GM04504 (cell line): ENCODE measurements at places on chromosomes 13 and 19.

DNA sequence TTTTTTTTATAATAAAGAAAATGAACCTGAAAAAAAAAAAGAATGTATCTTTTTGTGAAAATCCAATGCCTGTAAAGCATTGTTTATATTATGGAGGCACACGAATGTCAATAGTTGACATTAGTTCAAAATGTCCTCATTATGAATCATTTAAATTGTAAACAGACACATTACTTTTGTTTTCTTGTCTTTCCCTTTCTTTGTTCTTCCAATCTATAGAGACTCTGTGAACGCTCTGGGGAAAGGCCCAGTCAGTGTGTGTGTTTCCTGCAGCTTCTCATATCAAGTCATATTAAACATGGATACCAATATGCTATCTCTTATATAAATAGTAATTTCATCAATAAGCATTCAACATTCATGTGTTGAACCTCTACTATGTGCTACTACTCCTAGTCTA is 193.1 kb downstream of the KCTD12 start:
- DNase-seq, result no peak

DNA sequence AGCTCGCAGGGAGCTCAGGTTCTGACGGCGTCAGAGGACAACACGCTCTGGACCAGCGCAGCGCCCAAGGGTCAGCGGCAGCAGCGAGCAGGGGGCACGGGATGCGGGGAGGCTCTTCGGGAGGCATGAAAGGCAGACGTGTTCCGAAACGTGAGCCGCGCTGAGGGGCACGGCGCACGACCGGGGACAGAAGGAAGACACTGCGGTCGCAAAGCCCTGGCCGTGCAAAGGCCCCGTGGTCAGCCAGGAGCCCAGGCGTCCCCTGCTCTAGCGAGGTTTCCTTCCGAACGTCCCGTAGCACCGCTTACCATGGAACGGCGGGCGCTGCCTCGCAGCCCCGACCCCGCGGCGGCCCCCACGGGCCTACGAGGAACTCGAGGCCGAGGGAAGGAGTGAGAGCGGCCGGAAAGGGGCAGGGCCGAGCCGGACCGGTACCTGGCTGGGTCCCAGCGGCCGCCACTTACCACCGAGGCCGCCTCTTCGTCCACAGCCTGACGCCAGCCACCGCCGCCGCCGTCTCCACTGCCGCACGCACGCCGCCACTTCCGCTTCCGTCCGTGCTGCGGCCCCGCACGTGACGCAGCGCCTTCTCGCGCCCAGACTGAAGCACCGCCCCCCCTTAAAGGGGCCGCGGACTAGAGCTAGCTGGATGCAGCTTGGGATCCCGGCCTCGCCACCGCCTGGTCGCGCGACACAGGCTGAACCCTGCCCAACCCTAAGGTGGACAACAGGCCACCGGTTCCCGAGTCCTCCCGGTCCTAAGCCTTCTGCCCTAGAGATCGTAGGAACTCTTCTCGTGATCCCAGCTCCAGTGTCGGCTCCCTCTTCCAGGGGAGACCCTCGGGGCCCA is 9.4 kb downstream of the ABHD17A start:
- DNase-seq, result peak; percentile 63

GRCh38 chr13:46041419-46041839 is 11.1 kb downstream of the ZC3H13 start:
- DNase-seq, result no peak

DNA sequence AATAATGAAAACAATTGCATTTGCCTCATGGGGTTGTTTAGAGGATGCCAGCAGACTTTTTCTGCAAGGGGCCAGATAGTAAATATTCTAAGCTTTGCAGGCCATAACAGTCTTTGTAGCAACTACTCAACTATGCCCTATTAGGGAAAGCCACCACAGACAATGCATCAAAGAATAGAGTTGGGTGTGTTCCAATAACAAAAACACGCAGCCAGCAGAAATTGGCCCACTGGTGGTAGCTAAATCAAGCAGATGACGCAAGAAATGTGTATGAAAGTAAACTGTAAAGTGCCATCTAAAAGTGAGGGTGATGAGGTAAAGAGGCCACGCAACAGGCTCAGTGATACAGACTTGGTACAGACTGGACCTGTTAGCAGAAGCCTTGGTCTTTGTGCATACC is 75.2 kb upstream of the SIAH3 start:
- no peak for DNase-seq

DNA sequence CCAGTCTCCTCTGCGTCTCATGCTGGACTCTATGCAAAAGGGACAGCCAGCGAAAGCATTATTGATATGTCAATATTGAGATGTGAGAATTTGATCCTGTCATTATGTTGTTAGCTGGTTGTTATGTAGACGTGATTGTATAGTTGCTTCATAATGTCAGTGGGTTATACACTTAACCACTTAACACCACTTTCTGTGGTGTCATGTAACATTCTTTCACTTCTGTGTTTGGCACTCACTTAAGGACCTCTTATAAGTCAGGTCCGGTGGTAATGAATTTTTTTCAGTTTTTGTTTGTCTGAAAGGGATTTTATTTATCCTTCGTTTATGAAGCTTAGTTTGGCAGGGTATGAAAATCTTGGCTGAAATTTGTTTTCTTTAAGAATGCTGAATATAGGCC is 7.1 kb upstream of the SIGLEC7 start:
- no peak for DNase-seq

- DNase-seq, result no peak
Observed at GRCh38 chr19:3985643-3986259, 488 bp upstream of the EEF2 start.

DNA sequence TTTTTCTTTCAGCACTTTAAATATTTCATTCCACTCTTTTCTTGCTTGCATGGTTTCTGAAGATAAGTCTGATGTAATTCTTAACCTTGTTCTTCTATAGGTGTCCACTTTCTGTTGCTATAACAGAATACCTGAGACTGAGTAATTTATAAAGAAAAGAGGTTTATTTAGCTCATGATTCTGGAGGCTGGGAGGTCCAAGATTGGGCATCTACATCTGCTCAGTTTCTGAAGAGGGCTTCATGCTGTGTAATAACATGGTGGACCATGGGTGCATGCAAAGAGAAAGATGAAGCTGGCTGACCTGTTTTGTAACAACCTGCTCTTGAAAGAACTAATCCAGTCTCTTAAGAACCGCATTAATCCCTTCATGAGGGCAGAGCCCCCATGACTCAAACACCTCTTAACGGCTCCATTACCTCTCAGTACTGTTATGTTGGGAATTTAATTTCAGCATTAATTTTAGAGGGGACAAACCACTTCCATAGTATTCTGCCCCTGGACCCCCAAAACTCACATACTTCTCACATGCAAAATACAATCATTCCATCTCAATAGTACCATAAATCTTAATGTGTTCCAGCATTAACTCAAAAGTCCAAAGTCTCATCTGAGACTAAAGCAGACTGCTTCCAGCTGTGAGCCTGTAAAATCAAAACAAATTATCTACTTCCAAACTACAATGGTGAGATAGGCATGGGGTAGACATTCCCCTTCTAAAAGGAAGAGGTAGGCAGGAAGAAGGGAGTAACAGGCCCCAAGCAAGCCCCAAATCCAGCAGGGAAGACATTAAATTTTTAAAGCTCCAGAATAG is 9.6 kb upstream of the FGF9 start:
- no peak for DNase-seq

DNA sequence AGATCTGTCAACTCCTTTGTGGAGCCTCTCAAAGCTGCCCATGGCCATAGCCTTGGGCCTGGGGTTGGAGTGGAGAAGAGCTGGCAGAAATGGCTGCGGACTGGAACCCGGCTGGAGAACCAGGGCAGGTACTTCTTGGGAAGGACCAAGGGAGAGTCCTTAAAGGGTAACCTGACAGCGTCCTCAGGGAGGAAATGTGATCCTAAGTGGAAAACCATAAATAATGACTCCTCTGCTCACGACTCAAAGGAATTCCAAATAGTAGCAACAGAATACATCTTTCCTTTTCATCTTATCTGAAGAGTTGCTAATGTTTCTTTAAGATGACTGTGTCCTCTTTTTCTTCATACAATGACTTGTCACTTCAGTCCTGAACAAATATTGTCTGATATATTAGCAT is 41.0 kb downstream of the RAP2A start:
- DNase-seq, result no peak

GRCh38 chr19:57769345-57770131 is at the start of gene ZNF586:
TSS of gene ZNF586 (plus strand) at chr19:57769676. CDS start at chr19:57769843, 167 bp downstream.
- peak; percentile 81 for DNase-seq

- peak; percentile 98 for DNase-seq
Observed at GRCh38 chr19:6056801-6057650, 53.3 kb downstream of the RFX2 start.

- DNase-seq, result no peak
Observed at GRCh38 chr13:71274923-71275608, 591.9 kb downstream of the DACH1 start.

- no peak for DNase-seq
Observed at GRCh38 chr13:38700051-38700450, 13.2 kb downstream of the FREM2 start.

GRCh38 chr13:113091891-113092775 is 13.5 kb upstream of the F7 start:
- no peak for DNase-seq

DNA sequence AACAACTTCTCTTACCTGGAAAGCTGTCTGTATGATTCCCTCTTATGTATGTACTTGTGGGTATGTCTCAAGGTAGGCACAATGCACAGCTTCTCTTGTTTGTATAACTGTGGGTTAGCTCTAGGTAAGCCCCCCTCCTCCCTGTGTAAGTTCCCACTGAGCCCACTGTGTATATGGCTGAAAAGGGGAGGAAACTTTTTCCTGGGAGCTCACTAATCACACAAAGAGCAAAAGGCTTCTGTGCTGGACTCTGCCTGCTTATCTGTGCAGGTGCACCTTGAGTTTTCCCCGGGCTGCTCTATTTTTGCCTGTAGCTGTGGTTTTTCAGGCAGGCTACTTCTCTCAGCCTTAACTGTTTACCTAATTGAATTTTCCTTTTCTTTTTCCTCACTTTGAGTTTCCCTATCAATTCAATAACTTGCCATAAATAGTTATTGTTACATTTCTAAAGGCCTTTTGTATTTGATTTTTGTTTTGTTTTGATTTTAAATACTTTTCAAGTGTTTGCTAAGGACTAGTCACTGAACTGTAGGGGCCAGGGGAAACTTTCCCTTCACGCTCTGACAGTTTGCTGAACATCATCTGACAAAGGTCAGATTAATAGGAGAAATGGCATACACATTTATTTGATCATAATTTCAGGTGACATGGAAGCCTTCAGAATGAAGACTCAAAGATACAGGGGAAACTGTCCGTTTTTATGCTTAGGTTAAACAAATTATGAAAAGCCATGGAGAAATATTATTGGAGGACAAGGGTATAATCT is 423.5 kb upstream of the ATXN8OS start:
- no peak for DNase-seq

DNA sequence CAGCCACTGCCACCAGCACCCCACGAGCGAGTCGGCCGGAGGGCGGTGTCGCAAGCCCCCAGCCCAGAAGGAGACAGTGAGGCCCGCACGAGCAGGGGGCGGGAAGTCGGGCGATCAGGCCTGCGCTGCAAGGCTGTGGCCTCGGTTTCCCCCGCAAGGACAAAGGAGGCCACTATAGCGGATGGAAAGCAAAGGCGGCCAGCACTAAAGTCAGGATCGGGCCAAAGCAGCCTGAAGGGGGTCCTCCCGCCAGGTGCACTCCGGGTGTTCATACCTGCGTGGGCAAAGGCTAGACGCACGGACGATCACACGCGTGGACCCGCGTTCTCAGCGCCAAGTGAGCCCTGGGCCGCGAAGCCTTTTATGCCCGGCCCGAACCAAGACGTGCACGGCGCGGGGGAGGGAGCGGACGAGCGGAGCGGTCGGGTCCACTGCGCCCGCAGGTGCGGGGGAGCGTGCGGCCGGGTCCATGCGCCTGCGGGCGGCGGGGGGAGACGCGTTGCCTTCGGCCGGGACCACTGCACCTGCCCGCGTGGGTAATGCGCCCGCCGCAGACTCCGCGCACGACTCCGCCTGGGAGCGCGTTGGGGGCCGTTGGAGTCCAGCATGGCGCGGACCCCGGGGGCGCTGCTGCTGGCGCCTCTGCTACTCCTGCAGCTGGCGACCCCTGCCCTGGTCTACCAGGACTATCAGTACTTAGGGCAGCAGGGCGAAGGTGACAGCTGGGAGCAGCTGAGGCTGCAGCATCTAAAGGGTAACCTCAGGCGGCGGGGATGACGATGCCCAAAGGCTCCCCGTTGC is at the start of the genes PRDX2 and THSD8:
TSS of gene PRDX2 (minus strand) at position 335 of the 801 bp plus-strand sequence. CDS start 539 bp downstream, outside the sequence.
TSS of gene THSD8 (plus strand) at position 604 of the 801 bp plus-strand sequence. CDS start at position 607, 3 bp downstream.
- no peak for DNase-seq

DNA sequence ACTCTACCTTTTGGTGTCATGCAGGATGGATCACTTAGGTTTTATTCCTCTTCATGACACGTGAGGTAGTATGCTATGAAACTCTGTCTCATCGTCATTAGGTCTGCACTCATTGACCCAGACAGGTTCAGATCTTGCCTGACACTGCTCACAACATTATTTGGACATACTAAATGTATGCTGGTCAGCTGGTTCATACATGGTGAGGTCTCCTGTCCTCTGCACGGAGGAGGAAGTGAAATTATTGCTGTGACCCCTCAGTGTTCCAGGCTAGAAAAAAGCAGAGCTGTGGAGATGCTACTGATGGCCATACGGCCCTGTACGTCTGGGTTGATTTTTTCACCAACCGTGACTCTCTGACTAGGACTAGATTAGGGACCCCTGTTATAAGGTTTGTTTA is 35.8 kb downstream of the LATS2 start:
- DNase-seq, result no peak

DNA sequence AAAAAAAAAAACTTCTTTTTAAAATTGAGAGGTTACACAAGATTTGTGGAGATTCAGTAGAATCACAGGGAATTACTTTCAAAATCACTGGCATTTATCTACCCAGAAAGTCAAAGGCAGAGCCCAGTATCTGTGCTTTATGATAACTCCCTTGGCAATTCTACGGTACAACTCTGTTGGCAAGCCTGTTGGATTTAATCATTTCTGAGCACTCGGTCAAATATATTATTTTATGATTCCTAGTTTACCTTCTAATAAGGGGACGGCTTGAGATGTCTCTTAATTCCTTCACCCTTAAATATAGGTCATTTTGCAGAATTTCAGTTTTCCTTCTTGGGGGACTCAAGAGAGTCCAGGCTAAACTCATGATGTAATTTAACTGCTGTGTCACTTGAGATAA is 987.6 kb downstream of the EFNB2 start:
- DNase-seq, result no peak

GRCh38 chr13:23680845-23681669 is 110.8 kb downstream of the TNFRSF19 start:
- peak; percentile 44 for DNase-seq

GRCh38 chr13:24053519-24054251 is 106.8 kb upstream of the SPATA13 start:
- no peak for DNase-seq

DNA sequence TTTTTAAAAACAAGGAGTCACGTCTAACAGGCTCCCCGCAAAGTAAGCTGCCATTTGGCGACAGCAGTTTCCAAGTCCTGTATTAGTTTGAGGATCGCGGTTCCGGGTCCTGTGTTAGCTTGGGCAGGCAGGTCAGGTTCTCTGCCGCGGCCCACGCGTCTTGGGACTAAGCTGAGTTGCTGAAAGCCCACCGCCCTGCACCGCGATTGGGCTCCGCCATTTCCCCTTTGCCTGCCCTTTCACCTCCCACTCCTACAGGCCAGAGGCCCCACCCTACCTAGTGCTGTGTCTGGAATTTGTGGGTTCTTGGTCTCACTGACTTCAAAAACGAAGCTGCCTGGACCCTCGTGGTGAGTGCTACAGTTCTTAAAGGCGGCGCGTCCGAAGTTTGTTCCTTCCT is 6.8 kb downstream of the PARP4 start:
- DNase-seq, result no peak

GRCh38 chr19:40686882-40687524 is 3.4 kb downstream of the NUMBL start:
- no peak for DNase-seq

- peak; percentile 45 for DNase-seq
Observed at GRCh38 chr13:99916366-99917103, 55.0 kb downstream of the ZIC5 start.

GRCh38 chr19:48768994-48769713 is 13.8 kb downstream of the FGF21 start:
- no peak for DNase-seq
